MM.1S (cell line): ENCODE measurements at places on chromosomes 13 and 19.

- no peak for DNase-seq
These were observed 489.1 kb upstream of the TSHZ3 start for GRCh38 chr19:31838163-31838815.

DNA sequence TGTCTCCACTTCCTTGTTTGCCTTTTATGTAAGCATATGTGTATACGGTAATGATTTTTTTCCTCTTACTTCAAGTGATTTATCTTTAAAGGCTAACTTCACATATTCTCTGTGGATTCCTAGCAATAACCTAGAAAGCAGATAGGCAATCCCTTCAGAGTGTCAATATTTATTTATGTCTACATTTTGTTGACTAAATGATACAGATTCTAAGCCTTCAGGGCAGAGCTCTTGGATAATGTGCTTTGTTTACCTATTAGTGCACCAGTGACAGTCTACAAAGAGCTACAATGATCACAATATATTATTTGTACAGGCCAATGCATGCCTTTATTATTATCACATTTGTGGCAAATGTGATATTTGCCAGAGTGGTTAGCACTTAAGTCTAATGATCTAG is 406.2 kb downstream of the EFNB2 start:
- no peak for DNase-seq

DNA sequence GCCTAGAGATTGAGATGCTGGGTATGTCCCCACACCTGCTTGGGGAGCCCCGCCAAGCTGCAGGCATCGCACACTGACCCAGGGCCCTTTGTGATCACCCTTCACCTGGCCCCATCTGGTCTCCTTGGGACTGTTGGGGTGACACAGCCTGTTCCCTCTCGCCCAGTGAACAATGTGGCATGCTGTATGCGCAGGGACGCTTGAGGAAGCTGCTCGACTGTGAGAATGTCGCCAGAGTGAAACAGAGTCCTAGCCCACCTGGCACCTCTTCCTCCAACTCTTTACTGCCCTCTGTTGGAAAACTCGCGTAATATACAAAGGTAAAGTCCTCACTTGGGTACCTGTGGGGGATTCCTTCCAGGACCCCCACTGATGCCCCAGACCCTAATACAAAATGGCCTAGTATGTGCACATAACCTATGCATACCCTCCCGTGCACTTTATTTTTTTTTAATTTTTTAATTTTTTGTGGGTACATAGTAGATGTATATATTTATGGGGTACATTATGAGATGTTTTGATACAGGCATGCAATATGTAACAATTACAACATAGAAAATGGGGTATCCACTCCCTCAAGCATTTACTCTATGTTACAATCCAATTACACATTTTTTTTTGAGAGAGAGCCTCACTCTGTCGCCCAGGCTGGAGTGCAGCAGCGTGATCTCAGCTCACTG is 9.0 kb downstream of the BLOC1S3 start:
- peak; percentile 61 for DNase-seq

DNA sequence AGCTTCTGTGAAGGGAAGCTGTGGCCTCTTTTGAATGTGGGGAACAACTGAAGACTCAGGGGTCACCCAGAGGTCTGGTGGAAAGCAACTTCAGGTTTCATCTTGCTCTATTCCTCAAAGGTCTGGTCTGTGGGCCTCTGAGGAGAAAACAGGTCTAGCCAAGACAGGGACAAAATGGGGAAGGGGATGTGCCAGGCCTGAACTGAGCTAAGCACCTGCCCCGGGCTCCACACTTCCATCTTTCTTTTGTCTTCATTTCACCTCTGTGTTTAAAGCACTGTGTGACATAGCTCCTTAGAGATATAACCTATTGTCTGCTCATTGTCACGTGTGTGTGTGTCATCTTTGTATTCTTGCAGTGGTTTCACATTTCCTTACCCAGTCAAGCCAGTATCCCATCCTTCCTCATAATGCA is 19.9 kb upstream of the GDF15 start:
- no peak for DNase-seq

DNA sequence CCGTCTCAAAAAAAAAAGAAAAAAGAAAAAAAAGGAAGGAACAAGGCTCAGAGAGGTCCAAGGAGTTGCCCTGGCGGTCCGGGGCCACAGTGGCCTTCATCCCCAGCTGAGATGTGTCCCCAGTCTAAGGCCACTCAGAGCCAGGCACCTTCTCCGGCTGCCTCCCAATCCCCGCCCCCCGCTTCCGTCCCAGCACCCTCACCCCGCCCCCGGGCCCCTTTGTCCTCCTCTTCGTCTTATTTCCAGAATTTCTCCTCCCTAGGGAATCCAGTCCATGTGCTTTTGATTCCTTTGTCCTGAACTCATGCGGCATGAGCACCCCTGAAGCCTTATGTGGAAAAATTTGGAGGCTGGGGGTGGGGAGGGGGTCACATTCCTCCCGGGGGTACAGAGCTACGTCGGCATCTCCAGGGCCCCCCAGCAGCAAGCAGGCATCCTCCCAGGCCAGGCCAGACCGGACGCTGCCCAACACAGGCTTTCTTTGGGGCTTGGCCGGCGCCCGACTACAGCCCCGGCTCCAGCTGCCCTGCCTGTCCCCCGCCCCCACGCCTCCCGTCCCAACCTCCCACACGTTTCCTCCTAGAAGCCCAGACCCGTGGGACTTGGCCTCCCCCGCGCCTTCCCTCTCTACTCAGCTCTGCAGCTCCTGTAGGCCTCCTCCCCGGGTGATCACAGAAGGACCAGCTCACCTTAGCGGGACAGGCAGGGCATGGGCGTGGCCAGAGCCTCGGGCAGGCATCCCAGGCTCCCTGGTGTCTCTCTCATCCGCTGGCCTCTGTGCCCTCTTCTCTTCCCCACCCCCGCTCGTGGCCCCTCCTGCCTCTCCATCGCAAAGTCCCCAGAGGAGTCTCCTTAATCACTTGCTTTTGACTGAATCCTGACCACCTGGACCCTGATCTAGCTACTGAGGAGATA is 17.8 kb upstream of the ADGRE5 start:
- no peak for DNase-seq

- no peak for DNase-seq
These were observed 4.6 kb upstream of the SSBP4 start for GRCh38 chr19:18414504-18415177.

DNA sequence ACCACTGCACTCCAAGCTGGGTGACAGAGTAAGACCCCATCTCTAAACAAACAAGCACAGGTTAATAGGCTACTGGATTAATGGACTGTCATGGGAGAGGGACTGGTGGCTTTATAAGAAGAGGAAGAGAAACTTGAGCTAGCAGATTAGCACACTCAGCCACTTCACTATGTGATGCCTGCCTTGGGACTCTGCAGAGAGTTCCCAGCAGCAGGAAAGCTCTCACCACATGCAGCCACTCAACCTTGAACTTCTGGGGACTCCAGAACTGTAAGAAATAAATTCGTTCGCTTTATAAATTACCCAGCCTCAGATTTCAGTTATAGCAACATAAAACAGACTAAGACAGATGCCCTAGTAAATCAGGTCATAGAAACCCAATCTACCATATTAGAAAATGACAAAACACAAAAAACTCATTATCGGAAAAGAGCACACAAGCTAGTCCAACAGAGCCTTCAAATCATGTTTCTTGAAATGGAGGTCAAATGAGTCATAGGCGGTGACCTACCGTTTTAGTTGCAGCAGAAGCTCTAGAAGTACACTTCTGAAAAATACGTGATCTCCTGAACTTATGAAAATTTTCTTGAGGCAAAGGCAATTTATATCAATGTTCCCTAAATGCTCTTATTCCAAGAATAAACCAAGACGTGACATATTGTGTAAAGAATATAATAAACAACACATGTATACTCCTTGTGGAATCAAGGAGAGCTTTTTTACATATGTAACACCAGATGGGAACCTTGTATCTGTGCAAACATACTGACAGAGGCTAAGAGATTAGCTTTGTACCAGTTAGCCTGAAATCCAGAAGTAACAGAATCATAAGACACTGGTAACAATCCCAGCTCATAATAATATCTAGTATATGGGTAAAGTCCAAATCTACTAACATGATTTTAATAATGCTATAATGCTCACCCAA is 340.9 kb upstream of the SGCG start:
- no peak for DNase-seq

DNA sequence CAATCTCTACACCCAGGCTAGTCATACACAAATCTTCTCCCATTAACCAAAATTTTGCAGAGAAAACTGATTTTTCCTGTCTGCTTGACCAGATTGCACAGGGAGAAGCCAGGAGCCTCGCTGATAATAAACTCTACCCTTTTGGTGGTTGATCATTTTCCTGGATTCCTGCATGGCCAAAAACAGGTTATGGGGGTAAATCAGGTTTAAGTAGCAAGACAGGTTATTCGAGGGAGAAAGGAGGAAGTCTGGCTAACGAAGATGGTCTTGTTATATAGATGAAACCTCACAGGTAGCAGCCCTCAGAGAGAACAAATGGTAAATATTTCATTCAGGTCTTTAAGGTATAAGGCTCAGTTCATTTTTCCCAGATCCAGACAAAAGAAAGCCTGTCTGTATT is 16.0 kb upstream of the CEACAM6 start:
- no peak for DNase-seq

DNA sequence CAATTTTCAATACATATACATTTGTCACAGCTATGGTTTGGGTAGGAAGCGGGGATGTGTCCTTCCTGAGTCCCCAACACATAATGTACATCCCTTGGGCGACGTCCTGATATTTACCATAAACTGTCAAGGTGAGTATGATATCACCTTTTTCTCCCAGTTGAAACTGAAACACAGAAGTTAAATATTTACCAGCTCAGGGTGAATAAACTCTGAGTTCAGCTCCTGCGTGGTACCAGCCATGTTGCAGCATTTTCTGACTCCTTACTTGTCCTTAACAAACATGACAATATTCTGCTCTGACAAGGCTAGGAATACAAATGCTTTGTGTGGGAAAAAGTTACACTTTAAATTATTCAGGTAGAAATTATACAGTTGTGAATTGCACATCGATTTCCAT is 294.2 kb downstream of the TEX29 start:
- DNase-seq: no peak

DNA sequence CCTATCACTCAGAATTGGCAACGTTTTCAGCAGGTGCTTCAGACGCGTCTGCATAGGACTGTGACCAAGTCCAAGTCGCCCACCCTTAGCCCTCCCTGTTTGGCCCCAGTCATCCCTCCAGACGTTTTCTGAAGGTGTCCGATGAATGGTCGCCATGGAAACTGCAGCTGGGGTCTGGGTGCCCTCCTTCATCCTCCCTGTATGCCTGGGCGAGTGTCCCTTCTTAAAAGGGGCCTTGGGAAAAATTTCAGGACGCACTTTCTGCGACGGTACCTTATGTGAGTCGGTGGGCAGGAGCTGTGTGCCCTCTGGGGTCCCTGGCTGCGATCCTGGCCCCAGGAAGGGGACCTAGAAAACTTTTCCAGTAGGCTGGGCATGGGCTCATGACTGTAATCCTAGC is 25.1 kb downstream of the MAN2B1 start:
- DNase-seq: no peak

- no peak for DNase-seq
These were observed 28.1 kb downstream of the B3GLCT start for GRCh38 chr13:31227870-31228269.

DNA sequence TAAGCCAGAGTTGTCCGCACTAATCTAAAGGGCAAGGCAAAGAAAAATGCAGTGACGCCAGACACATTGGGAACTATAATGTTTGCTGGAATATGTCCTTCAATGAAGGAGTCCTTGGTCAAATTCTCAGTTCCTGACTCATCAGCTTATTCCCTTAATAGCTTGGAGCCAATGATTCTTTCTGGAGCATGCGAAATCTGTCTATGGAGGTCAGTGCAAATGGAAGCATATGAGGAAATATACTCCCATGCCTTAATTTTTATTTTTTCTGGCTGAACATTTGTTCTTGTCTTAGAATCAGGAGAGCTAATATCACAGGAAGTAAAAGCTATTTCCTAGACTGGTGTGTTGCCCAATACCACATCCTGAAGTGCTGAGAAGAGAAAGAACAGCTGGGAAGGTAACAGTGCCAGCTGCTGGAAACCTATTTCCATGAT is 289.8 kb upstream of the SPRY2 start:
- no peak for DNase-seq

DNA sequence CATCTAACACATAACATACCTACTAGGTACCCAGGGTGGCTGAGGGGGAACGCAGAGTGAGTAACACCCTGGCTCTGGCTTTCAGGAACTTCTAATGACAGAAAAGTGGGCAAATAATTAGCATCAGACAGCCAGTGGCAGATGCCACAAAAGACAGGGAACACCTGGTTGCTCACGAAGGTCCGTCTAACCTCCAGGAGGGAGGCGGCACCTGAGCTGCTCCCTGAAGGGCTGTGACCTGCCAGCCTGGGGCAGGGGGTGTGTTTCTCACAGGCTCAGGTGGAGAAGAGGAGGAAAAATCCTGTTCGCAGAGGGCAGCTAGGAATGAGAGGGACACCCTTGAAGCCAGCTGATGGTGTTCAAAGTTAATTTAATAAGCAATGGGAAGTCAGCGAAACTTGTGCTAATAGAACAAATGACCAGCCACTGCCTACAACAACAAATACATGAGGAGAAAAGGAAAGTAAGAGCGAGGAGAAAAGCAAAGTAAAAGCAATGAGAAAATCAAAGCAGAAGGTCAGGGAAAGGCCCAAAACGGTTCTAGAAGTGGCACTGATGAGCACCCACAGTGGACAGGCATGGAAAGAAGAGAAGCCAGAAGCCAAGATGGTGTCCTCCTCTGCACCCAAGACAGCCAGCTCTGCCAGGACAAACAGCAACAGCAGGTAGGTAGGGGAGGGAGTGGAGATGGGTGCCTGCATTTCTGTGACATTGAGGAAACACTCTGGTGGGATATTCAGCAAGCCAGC is 87.3 kb downstream of the STK24 start:
- peak; percentile 23 for DNase-seq

GRCh38 chr13:80177327-80177726 is 163.6 kb downstream of the SPRY2 start:
- DNase-seq: no peak

GRCh38 chr13:27857282-27857681 is 62.5 kb upstream of the PDX1 start:
- no peak for DNase-seq

DNA sequence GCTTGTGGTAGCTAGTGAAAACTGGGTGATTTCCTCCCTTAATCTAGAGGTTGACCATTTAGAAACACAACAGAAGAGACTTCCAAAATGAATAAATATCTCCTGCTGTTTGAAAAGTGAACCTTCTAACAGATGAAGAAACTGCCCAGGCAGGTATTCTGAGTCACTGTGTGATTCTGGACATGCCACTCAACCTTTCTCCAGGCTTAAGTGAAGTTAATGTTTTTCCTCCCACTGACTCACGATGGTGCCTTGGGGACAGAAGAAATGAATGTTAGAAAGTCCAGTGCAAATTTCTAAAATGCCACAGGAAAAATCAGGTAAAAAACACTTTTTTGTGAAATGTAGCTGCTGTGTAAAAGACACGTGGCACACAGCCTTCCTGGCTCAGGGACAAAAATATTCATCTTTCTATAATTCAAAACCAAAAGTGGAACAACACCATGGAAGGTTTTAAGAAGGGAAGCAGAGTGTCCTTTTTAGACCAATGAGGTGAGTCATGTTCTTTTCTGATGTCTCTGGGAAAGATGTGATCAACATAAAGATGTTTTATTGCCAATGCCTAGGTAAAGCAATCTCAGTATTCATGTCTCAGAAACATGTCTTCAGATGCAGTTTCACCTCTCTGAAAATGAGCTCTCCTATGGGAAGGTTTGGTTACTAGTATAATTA is 9.1 kb downstream of the UBE2L5 start:
- DNase-seq: peak; percentile 7
